ENCODE measurements at places on chromosomes 3 and 15.

GRCh38 chr3:188754267-188754666, 417.5 kb upstream of the TPRG1 start:
- no peaks in the 10 kb centered on the region for H3K36me3 ChIP-seq
- H3K4me3 ChIP-seq = no peak overlapping the region
- no peaks in the 10 kb centered on the region for H3K27me3 ChIP-seq
- no peak for DNase-seq
- H3K4me1 ChIP-seq = peaks cover 28% of the 10 kb centered on the region

GRCh38 chr3:42999212-42999611, 20.1 kb downstream of the GASK1A start:
- no peak overlapping the region for H3K27ac ChIP-seq
- H3K36me3 ChIP-seq = no peaks in the 10 kb centered on the region
- no peaks in the 10 kb centered on the region for H3K27me3 ChIP-seq
- H3K4me1 ChIP-seq = peaks cover 39% of the 10 kb centered on the region
- no peak overlapping the region for H3K4me3 ChIP-seq

DNA sequence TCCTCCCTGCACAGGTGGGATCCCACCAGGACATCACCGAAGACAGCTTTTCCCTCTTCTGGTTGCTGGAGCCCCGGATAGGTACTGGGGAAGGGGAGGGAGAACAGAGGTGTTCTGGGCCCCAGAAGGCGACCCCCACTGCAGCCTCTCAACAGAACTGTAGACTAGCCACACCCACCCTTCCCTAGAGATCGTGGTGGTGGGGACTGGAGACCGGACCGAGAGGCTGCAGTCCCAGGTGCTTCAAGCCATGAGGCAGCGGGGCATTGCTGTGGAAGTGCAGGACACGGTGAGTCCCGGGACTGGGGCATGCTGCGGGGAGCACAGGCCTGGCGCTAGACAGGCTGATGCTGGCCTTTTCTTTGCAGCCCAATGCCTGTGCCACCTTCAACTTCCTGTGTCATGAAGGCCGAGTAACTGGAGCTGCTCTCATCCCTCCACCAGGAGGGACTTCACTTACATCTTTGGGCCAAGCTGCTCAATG, 809 bp downstream of the NDUFAF3 start:
- peaks cover 40% of the 10 kb centered on the region for H3K36me3 ChIP-seq
- DNase-seq = no peak
- H3K27ac ChIP-seq = peak overlapping the region; percentile 98
- H3K27me3 ChIP-seq = no peaks in the 10 kb centered on the region

GRCh38 chr15:23079766-23080165, 40.4 kb upstream of the TUBGCP5 start:
- no peak for DNase-seq
- H3K4me3 ChIP-seq = no peak overlapping the region
- H3K36me3 ChIP-seq = no peaks in the 10 kb centered on the region
- peaks cover 20% of the 10 kb centered on the region for H3K27me3 ChIP-seq

DNA sequence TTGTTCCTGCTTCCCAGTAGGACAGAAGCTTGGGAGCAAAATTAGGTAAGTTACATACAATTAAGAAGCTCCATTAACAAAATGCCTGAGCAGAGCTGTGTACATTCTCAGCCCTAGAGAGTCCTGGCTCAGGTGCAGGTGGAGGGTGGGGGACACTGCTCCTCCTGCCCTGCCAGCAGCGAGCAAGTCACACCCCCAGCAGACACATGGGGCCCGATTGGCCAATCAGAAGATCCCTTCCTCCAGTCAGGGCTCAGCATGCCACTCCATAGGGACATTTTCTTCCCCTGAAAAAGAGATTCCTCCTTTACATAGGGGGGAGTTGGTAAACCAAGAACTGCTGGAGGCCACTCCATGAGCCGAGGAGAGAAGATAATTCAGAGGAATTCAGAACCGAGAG, 62.1 kb downstream of the PLXNA1 start:
- no peak for DNase-seq
- H3K27me3 ChIP-seq = peaks cover 6% of the 10 kb centered on the region
- H3K4me3 ChIP-seq = no peak overlapping the region
- H3K4me1 ChIP-seq = peaks cover 10% of the 10 kb centered on the region
- H3K36me3 ChIP-seq = no peaks in the 10 kb centered on the region

Measured in left ventricle myocardium inferior (tissue), 1 donor.